ENCODE measurements at places on chromosomes 13 and 19. TPM values are rescaled to one million over a fixed set of nuclear protein-coding genes. Genes with fewer than 3 reads are reported as not detected.

GRCh38 chr19:19433666-19434213 lies 28.3 kb downstream of the GATAD2A start:
- no peak for DNase-seq

DNA sequence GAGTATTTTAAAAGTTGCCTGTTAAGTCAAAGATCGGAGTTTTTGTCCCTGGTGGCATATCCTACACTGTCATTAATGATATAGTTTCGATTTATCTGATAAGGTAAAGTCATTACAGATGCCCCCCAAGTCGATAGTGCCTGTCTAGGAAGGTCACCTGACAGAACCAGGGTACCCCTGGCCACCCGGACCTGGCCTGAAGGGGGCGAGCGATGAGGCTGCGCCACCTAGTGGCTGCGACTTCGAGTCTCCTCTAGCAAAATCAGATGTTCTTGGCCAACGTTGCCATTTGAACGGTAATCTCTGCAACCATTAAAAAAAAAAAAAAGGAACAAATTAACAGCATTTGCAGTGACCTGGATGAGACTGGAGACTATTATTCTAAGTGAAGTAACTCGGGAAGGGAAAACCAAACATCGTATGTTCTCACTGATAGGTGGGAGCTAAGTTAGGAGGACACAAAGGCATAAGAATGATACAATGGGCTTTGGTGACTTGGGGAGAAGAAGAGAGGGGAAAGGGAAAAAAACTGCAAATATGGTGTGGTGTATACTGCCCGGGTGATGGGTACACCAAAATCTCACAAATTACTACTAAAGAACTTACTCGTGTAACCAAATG lies 565.1 kb downstream of the LIG4 start:
- DNase-seq: no peak

DNA sequence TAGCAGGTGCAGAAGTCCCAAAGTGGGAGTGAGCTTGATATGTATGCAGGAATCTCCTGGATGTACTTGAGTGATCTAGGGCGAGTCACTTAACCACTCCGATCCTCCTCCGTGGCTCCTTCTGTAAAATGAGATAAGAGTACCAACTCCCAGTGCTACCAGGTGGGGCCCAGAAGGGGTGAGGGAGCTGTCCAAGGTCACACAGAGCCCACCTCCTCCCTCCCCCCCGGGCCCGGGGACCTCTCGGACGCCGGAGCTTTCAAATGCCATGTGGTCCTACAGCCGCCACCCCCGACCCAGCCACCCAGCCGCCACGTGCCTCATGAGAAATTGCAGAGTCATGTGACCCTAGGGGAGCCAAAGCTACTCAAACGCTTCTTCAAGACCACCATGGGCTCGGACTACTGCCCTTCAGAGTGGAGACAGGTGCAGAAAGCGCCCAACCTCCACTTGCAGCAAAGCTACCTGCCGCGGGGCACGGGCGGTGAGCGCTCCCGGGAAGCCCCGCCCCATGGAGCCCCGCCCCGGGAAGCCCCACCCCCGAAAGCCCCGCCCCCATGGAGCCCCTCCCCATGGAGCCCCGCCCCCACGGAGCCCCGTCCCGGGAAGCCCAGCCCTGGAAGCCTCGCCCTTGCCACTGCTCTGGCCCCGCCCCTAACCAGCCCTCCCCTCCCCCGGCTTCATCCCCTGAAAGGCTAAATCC lies 10.1 kb upstream of the ZNF358 start:
- peak; percentile 45 for DNase-seq

DNA sequence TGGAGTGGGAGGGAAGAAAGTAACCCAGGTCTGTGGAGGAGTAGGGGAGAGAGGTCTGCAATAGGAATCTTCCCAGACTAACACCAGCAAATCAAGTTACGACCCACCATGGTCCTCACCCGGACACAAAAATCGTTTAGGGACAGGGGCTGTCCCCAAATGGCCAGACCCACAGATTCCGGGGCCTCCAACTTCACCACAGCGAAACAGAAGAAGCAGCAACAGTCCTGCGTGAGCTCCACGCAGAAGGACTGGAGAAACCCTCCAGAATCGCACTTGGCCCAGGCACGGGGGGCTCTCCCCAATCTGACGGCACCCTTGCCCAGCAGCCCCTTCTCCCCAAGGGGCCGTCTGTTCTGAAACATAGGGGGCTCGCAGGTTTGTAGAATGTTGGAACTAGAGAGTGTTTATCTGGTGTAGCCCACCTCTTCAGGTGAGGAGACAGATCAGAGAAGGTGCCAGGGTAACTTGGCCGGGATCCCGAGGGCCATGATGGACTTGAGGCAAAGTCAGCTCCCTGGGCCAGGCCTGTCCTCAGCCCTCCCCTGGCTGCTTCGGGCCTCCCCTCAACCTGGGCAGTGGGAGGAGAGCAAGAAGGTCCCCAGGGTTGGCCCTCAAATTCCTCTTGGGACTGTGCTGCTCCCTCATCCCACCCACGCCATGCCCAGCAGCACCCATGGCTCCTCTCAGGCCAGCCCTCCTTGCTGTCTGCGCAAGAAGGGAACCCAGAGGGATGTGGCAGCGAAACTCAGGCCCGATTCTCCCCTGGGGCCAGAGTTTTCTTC lies 82.5 kb upstream of the GPR183 start:
- no peak for DNase-seq

GRCh38 chr19:32624410-32624809 lies 43.4 kb downstream of the PDCD5 start:
- DNase-seq: no peak

DNA sequence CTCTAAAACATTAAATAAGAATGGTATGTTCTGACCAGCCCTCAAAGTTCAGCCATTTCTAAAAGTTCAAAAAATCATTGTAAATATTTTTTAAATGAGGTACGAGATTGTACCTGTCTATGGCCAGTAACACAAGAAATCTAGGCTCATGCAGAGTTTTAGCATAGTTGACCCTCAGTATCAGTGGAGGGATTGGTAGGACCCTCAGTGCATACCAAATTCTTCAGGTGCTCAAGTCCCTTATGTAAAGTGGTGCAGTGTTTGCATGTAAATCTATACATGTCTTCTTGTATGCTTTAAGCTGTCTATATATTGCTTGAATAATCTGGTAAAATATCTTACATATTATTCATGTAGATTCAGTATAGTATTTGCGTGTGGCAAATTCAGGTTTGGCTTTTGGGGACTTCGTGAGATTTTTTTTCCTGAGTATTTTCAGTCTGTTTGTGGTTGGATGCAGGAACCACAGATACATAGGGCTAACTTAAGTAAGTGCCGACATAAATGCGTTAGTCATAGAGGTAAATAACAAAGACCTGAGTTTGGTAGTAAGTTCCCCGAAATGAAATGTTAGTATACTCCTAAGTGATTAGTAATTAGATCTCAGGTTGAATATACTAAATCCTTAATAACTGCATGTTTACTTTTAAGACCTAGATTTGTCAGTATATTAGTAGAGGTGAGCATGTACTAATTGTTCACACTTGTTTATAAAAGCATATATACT lies 7.8 kb downstream of the MIR17HG start:
- no peak for DNase-seq

DNA sequence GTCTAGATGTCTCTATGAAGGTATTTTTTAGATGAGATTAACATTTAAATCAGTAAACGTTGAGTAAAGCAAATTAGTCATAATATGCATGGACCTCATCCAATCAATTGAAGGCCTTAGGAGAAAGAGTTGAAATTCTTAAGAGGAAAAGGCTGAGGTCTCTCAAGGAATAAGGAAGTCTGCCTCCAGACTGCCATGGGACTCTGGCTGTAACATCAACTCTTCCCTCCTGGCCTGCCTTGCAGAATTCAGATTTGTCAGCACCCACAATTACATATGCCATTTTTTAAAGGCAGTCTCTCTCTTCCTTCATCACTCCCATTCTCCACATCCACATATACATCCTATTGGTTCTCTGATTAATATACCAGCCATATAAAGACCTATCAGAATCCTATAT lies 28.8 kb upstream of the INTS6 start:
- DNase-seq: no peak

GRCh38 chr13:41900918-41901317 lies 60.0 kb downstream of the VWA8 start:
- DNase-seq: no peak

GRCh38 chr19:10289167-10289835 lies 451 bp upstream of the ICAM5 start:
- no peak for DNase-seq

- no peak for DNase-seq
Observed at GRCh38 chr19:45009625-45010255, 8.5 kb downstream of the RELB start.

- DNase-seq: no peak
Observed at GRCh38 chr13:74794582-74794981, 660.4 kb upstream of the KLF12 start.

- DNase-seq: no peak
Observed at GRCh38 chr19:46722421-46723022, 5.6 kb upstream of the PRKD2 start.

- DNase-seq: no peak
Observed at GRCh38 chr13:52846567-52847321, 1.7 kb downstream of the PCDH8 start.

- DNase-seq: no peak
Observed at GRCh38 chr13:76570510-76570971, 315.7 kb downstream of the KCTD12 start.

DNA sequence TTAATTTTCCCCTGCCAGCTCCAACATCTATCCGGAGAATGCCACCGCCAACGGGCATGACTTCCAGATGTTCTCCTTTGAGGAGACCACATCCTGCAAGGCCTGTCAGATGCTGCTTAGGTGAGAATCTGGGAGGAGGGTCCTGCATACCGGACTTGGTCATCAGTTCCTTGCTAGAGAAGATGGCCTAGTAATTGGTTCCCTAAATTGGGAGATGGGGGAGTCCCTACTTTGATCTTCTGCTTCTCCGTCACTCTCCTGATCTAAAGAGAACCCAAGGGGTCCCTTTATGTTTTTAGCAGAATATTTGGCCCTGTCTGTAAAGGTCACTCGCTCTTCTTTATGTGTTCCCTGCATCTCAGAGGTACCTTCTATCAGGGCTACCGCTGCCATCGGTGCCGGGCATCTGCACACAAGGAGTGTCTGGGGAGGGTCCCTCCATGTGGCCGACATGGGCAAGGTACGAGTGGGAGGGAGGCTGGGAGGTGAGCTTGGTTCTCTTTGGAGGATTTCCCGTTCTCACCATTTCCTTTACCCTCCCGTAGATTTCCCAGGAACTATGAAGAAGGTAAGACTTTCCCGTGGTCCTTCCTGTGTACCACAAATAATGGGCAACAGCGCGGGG lies 54.1 kb upstream of the ADGRE1 start:
- DNase-seq: no peak

DNA sequence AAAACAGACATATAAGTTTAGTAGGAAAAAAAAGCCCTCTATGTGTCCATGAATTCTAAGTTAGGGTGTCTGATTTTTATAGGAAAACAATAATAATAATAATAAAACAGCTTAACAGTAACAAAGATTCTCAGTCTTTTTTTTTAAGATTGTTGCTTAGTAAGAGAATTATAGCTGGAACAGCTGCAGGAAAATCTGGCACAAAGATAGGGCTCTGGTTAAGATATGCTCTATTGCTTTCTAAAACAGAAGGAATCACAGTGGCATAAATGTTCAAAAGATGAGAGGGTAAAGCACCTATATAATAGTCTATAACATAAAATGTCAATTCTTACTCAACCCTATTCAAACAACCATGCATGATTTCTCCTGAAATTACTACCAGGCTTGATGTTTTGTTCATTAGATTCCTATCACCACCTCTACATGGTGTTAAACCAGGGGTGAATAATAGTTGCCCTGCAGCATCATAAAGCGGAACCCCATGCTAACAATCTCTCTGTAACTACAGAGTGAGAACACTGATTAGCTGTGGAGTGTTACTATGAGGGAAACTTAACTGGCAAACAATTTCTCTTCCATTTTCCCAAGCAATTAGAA lies 541.4 kb upstream of the MIR17HG start:
- DNase-seq: no peak

- DNase-seq: no peak
Observed at GRCh38 chr13:114059946-114060860, 72.2 kb downstream of the RASA3 start.

- no peak for DNase-seq
Observed at GRCh38 chr19:11814700-11815035, 595 bp downstream of the ZNF440 start.

DNA sequence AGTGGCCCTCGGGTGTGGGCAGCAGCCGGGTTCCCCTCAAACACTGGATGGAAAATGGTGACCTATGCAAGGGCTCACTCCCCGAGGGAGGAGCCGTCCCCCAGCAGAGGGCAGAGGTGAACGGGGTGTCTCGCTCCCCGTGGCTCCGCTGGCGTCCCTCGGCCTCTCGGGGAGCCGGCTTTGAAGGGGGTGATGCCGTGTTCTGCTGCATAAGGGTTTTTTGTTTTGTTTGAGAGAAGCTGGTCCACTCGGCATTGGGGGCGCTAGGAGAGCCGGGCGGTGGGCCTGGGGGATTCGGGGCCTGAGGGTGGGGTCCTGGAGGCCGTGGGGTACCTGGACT lies 4.0 kb downstream of the EFNA2 start:
- DNase-seq: no peak

DNA sequence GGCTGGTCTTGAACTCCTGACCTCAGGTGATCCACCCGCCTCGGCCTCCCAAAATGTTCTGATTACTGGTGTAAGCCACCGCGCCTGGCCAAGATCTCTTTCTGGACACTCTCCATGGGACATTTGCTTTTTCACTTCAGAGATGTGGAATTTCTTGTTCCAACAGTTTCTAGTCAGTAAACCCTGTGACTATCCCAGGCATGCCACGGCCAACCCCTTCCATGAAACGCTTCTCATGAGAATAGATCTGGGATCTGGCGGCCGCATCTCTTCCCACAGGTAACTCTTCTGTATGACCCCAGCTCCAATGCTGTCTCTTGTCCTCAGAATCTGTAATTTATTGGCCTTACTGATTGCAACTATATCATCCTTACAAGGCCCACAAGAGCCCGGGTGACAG lies 16.2 kb downstream of the PLPP2 start:
- DNase-seq: no peak

ZNF835 gene
- not detected for polyA plus RNA-seq

KRTDAP gene
- not detected for polyA plus RNA-seq

PRMT1 gene
- 500 TPM for polyA plus RNA-seq

ATP4A gene
- 0.05 TPM for polyA plus RNA-seq

BABAM1 gene
- polyA plus RNA-seq: 64.0 TPM

IGSF23 gene
- polyA plus RNA-seq: 0.35 TPM
